ENCODE measurements at places on chromosomes 7 and 10. TPM values are rescaled to one million over a fixed set of nuclear protein-coding genes. Genes with fewer than 3 reads are reported as not detected.

DNA sequence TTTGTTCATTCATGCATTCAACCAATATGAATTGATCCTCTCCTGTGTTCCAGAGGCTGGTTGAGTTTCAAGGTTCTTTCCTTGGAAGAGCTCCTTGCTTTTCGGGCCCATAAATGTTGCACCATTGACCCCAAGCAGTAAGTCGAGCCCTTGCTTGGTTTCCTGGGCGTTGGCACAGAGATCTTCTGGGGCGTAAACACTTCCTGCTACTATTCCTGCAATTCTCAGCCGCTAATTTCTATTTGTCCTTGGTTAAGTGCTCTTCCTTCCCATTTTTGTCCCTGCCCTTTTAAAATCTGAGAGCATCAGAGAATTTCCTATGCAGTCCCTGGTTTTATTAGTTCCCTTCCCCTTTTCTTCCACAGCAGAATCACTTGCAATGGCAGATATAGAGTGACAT is 44.1 kb upstream of the ADRB1 start:
- DNase-seq = no peak
- H3K27me3 ChIP-seq = no peaks in the 10 kb centered on the region
- H3K36me3 ChIP-seq = no peaks in the 10 kb centered on the region
- no peak overlapping the region for H3K27ac ChIP-seq
- H3K4me1 ChIP-seq = peaks cover 11% of the 10 kb centered on the region
- H3K4me3 ChIP-seq = no peak overlapping the region

DNA sequence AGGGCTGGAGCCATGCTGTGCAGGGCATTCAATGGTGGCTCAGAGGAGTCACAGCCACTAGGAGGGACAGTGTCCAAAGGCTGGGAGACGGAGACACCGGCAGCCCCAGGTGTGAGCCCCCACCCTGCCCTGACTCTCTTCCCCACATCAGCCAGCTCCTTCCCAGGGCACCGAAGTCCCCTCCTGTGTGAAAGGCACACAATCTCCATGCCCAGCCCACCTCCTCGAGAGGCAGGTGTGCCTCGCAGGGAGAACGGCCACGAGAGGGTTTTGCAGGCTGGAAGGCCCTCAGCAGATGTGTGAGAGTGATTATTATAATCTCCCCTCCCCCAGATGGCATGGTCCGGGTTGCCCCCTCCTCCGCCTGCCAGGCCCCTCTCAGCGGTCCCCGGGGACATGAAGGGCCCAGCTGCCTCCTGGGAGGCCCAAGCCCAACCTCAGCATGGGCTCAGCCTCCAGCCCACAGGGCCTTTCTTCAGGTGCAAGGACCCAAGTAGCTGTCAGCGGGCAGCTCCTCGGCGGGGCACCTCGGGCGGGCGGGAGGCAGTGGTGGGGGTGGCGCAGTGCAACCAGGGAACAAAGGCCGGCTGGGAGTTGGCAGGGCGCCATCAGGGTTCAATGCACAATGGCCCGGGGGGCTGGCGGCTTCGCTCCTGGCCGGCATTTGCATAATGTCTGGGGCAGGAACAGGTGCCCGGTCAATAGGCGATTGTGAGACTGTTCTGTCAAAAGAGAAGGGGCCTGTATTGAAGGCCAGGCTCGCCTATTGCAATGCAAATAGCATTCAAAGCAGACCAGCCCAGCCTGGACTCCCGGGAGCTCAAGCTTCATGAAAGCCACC is 155.3 kb upstream of the ZMIZ1 start:
- H3K27ac ChIP-seq = no peak overlapping the region
- H3K4me3 ChIP-seq = no peak overlapping the region
- no peaks in the 10 kb centered on the region for H3K4me1 ChIP-seq

DNA sequence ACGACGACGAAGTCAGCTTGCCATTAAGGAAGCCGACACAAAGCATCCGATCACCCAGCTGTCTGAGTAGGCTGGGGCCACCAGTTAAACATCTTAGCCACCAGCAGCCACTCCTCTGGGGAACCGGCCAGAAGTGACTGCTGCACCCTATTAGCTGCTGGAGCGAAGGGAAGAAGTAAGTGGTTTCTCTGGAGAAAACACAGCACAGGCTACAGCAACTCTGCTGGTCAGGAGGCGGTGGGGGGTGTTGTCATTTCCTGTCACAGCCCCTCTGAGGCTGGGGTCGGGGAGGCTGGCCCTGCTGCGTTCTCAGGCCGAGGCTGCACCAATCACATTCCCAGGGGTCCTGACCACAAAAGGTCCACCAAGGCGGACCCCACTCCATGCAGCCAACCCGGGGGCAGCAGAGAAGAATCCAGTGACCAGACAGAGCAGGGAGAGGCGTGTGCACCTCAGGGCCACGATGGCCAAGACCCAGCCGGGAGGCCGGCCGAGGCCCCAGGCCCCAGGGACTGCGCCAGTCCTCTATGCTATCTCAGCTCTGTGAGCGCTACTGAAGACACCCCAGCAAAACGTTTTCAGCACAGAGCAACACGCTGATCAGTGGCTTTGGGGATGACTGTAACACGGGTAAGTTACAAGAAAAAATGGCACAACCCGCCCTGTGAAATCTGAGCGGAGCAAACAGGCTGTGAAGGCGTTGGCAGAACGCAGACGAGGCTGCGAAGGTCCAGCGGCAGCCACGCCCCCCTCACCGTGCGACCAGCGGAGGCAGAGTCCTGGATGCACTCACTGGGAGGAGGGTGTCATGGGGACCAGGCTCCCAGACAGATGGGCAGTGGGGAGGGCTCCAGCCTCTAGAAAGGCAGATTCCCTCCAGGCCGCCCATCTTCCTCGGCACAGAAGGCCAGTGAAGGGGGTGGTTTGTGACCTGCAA is 24.8 kb downstream of the STK32C start:
- no peak overlapping the region for H3K4me3 ChIP-seq
- DNase-seq = no peak

DNA sequence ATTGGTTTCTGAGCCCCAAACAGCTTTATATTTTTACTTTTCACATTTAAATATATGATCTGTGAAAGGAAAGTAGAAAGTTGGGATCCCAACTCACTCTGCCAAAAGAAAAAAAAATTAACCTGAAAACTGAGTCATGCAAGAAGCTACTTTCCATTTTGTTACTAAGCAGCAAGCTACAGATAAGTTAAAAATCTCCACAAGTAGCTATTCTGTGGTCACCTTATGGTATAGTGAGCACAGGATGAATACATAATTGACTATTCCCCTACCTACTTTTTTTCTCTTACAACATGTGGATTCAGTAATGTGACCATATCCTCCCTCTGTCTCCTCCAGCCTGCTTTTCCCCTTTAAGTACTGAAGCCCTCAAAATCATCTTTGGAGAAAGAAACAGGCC is 30.3 kb upstream of the CREB3L2 start:
- DNase-seq = no peak
- no peak overlapping the region for H3K27ac ChIP-seq
- no peaks in the 10 kb centered on the region for H3K4me1 ChIP-seq
- H3K27me3 ChIP-seq = no peaks in the 10 kb centered on the region
- H3K4me3 ChIP-seq = no peak overlapping the region

GRCh38 chr10:60310740-60311139 is 78.9 kb downstream of the ANK3 start:
- no peak for DNase-seq
- no peaks in the 10 kb centered on the region for H3K36me3 ChIP-seq
- no peaks in the 10 kb centered on the region for H3K27me3 ChIP-seq
- H3K27ac ChIP-seq = no peak overlapping the region

- H3K4me1 ChIP-seq = peaks cover 37% of the 10 kb centered on the region
- no peak overlapping the region for H3K4me3 ChIP-seq
- no peak for DNase-seq
- no peaks in the 10 kb centered on the region for H3K36me3 ChIP-seq
- H3K27ac ChIP-seq = no peak overlapping the region
These were observed 107.5 kb downstream of the CCNY start for GRCh38 chr10:35443858-35444257.

GRCh38 chr10:89204621-89205185 is 2.4 kb downstream of the CH25H start:
- H3K4me3 ChIP-seq = no peak overlapping the region
- H3K27me3 ChIP-seq = peaks cover 6% of the 10 kb centered on the region
- DNase-seq = no peak
- H3K27ac ChIP-seq = no peak overlapping the region

- no peaks in the 10 kb centered on the region for H3K27me3 ChIP-seq
- H3K27ac ChIP-seq = no peak overlapping the region
- DNase-seq = no peak
- H3K4me1 ChIP-seq = no peaks in the 10 kb centered on the region
- no peaks in the 10 kb centered on the region for H3K36me3 ChIP-seq
- no peak overlapping the region for H3K4me3 ChIP-seq
These were observed 598.8 kb downstream of the SUGCT start for GRCh38 chr7:40733578-40733977.

DNA sequence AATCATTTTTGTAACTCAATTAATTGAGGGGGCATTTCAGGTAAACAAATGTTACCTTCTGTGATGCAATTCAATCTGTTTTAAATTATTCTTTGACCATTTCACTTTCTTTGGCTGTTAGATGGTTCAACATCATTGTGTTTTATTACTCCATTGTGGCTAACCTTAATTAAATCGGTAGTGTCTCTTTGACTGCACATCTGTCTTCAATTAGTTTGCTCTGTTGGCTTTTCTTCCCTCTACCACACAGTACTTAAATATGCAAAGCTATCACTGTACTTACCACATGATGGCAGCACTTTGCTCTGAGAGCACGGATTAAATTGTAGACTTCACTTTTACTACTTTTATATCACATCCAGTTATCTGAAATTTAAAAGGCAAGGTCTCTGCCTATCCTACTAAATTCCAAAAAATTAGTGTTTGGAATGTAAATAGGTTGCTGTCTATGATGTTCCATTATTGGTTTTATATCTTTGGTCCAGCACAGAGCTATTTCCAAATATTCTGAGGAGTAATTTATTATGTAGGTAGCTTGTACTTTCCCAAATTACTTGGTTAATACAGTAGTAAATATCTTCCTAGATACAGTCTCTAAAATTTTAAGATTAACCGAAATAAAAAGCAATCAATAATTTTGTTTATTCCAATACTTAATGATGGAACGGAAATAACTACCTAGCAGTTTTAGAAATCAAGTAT is 352.0 kb downstream of the PCLO start:
- no peak overlapping the region for H3K27ac ChIP-seq
- H3K27me3 ChIP-seq = no peaks in the 10 kb centered on the region
- DNase-seq = no peak

GRCh38 chr7:27150568-27151340 is 1.6 kb downstream of the HOXA3 start:
- H3K27me3 ChIP-seq = peaks cover 93% of the 10 kb centered on the region
- H3K36me3 ChIP-seq = no peaks in the 10 kb centered on the region
- peaks cover 42% of the 10 kb centered on the region for H3K4me1 ChIP-seq

DNA sequence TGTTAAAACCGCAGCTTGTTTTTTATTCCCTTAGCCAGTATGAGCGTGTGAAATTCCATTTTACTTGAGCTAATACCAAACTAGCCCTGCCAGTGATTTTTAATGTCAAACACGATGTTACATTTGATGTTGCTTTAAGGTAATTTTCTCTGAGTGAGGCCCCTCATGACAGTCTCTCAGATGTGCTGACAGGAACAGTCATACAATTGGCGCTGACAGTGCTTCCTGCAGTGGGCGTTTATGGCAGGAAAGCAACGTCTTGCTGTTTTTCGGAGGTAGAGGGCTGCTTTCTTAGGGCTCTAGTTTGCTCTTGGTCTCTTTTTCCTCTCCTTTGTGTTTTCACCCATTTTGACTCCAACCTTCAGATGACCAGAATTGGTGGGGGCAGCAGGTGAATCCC is 19.3 kb downstream of the PON1 start:
- H3K36me3 ChIP-seq = no peaks in the 10 kb centered on the region
- no peaks in the 10 kb centered on the region for H3K27me3 ChIP-seq
- no peaks in the 10 kb centered on the region for H3K4me1 ChIP-seq
- no peak overlapping the region for H3K27ac ChIP-seq
- DNase-seq = no peak

DNA sequence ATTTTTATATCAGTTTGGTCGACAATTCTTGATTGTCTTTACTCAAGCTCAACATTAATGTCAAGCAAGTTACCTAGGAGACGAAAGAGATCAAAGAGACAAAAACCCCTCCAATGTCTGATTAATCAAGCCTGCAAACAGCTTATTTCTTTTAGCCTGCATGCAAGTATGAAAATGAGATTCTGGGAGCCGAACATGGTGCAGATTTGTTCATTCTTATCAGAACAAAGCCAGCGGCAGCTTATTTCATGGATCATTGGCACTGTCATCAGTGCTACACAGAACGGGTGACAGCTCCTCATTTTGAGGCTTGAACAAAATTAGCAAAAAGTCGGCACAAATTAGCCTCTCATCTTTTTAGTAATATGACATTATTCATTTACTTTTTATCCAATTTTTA is 26.5 kb downstream of the FAM204A start:
- H3K27ac ChIP-seq = no peak overlapping the region
- H3K27me3 ChIP-seq = no peaks in the 10 kb centered on the region
- no peaks in the 10 kb centered on the region for H3K4me1 ChIP-seq
- peaks cover 8% of the 10 kb centered on the region for H3K36me3 ChIP-seq
- H3K4me3 ChIP-seq = no peak overlapping the region

DNA sequence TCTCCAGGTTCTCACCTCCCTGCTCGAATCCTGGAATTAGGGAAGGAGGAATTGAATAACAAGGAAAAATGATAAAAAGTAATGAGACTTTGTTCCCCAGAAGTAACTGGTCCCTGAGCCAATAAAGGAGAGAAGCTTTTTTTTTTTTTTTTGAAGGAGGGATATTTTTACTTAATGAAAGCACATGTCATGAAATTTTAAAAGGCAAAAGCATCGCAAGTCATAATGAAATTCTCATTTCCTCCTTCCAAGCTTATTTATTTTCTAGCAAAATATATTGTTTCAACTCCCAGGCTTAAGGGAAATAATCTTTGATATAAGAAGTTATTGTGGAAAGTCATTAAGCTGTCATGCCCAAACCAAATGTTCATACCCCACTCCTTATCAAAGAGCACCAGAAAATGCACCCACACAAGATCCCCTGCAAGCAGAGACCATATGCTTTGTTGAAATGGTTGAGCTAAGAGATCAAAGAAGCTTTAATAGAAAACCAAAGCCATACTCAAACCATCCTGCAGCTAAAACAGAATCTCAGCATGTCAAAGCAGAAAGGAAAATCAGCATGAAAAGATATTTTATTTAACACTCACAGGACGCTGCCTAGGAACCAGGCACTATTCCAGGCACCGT is 16.7 kb upstream of the ABCC2 start:
- H3K27ac ChIP-seq = no peak overlapping the region
- no peaks in the 10 kb centered on the region for H3K27me3 ChIP-seq
- peaks cover 4% of the 10 kb centered on the region for H3K36me3 ChIP-seq

The MYOF gene
- polyA plus RNA-seq = not detected

The CPA4 gene
- not detected for polyA plus RNA-seq

The EVX1 gene
- polyA plus RNA-seq = not detected

The MYL10 gene
- polyA plus RNA-seq = not detected

The FAM24B gene
- 7.2 TPM for polyA plus RNA-seq

All from CD4-positive, alpha-beta memory T cell (primary cell).